ENCODE measurements at places on chromosomes 2 and 18.

GRCh38 chr2:230209422-230210051, 10.2 kb downstream of the SP110 start:
- DNase-seq = no peak

DNA sequence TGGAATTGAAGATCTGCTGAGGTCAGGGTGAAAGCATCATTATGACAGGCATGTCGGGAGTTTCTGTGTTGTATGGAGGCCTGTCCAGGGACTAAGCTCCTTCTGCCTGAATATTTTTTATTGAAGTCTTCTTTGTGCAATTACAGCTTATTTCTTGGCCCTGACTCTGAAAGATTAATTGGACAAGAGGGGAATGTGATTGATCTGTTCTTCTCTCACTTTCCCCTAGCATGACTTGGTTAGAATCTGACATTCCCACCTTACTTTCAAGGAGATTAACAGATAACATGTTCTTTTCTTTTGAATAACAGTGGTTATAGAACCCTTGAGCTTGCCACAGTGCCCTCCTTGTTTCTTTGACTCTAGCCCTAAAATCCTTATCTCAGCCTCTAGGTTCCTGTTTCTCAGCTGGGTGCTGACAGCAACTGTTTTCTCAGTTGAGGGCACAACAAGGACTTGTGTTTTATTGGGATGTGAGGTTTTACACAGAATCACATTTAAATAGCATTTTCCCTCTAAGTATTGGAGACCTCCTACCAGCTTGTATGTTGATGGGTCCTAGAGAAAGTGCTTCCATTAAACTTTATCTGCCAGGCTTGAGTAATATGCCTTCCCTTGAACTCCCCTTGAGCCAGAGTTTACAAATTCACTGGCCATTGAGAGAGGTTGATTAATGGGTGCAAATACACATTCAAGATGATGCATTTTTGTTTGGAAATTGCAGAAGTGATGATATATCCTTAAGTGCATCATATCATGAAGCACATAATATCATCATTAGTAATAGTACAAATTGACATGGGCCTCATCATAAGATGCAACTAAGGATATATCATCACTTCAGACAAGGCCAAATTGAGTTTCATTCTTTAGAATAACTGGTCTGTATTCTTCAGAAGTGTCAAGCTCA, 12.5 kb downstream of the TTLL4 start:
- DNase-seq = no peak

- no peak for DNase-seq
These were observed 361 bp upstream of the HAT1 start for GRCh38 chr2:171921970-171922229.

DNA sequence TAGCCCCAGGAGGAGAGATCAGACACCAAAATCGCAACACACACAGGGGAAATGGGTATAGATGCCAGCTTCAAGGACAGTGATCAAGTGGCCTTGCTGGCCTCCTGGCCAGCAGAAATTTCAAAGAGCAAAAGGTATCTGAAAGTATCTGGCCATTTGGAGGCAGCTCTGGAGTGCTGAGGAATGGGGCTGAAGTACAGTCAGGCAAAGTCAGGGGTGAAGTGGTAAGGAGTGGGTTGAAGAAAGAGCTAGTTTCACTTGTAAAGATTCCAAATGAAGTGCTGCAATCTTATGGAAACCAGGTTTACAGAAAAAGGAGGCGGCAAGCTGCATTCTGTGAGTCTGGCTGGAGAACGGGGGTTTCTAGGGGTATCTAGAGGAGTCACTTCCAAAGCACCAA, 19.2 kb upstream of the PCBP1 start:
- DNase-seq = no peak

DNA sequence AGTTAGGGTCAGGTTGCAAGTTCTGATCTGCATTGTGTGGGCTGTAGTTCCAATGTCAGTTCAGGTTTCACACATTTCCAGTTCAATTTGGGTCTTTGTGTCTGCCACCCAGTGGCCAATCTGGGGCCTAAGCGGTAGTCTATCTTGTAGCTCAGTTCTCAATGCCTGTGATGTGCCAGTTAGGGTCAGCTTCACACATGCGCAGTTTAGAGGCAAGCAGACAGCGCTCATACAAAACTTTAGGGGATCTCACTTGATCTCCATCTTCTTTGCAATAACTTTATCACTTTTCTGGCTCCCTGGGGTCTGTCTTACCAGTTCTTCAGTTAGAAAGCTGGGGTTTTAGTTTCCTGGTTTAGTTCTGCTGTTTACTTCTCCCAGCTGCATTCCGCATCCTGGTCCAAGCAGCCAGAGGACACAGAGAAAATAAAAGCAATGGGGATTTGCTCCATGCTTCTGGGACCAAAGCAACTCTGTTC, 11.0 kb upstream of the ZNF24 start:
- DNase-seq = peak; percentile 84

- no peak for DNase-seq
These were observed 63.8 kb downstream of the NCK2 start for GRCh38 chr2:105808423-105809096.

- no peak for DNase-seq
These were observed 88.1 kb downstream of the VSNL1 start for GRCh38 chr2:17628349-17629261.

- DNase-seq = no peak
These were observed 106.1 kb downstream of the DSEL start for GRCh38 chr18:67410075-67411070.

GRCh38 chr2:226418521-226418920, 381.1 kb downstream of the IRS1 start:
- DNase-seq = no peak

DNA sequence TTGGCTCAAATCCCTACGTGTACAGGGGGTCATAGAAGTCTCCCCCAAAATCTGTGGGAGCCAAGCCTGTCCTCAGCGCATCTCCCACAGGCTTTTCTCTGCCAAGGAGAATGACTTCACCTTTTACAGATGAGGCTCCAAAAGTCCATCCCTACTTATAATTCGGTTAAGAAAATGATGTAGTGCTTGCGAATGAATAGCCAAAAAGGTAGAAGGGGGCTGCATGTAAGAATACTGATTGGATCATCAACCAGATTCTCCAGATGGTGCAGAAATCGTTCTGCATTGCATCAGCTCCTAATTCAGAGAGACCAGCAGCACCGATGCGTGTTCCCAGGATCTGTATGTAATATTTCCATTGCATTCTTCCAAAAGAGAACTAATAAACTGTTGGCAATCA, 91.9 kb downstream of the EPHA4 start:
- DNase-seq = no peak

DNA sequence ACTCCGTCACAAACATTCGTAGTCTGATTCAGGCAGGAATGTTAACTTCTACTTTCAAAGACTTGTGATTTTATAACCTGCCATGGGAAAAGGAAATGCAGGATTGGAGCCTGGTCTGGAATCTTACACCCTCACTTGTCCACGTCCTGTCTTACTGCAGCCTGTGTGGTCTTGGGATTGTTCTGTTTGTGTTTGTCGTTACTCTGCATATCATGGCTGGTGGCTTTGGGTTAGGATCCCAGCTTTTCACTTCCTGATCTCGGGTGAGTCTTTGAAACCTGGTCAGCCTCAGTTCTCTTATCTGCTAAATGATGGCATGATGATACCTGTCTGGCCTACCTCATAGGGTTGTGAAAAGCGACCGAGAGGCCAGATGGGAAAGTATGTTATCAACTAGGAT, 34.6 kb downstream of the SH3BP4 start:
- no peak for DNase-seq

- DNase-seq = no peak
These were observed 84.3 kb downstream of the MAP3K20 start for GRCh38 chr2:173159791-173160463.

All from substantia nigra (tissue), 51 donors.